ENCODE measurements at places on chromosomes 3 and 15.

DNA sequence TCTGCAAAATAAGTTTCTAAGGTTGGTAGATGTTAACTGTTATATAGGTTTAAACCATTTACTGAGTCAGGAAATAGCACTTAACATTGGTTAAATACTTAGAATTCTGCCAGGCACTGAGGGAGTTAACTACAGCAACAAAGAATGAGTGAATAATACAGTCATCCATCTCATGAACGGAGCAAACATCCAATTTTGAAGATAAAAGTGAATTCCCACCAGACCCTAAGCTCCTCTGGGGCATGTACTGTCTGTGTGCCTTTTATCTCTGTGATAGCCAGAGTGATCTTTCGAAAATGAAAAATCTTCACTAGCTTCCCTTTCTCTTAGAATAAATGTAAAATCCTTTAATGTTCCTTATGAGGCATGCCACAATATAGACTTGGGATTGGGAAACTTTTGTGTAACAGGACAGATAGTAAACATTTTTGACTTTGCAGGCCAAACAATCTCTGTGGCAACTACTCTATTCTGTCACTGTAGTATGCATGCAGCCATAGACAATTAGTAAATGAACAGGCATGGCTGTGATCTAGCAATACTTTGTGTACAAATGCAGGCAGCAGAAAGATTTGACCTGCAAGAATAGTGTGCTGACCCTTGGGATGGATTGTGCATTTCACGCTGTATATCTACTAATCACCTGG lies 294.5 kb upstream of the LMCD1 start:
- DNase-seq, result no peak

GRCh38 chr15:38670128-38671005 lies 105.8 kb upstream of the RASGRP1 start:
- DNase-seq, result no peak

DNA sequence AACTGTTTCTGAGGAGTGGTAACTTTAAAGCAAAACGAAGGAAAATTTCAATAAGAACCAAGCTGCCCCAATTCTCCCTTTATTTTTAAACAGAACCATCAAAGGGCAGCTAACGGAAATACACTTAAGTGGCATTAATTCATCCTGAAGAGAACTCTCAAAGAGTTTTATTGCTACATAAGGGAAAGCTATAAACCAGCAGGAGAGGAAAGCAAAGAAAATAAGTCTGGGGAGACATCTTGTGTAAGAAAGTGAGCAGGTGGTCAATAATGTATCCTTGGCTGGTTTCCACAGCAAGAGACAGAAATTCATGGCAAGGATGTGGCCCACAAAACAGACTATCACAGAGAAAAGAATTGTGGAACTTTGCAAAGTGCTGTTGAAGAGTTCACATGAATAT lies 40.0 kb upstream of the CMSS1 start:
- DNase-seq, result no peak

- DNase-seq, result no peak
Measured at GRCh38 chr3:39189959-39190269, 2.5 kb downstream of the XIRP1 start.

DNA sequence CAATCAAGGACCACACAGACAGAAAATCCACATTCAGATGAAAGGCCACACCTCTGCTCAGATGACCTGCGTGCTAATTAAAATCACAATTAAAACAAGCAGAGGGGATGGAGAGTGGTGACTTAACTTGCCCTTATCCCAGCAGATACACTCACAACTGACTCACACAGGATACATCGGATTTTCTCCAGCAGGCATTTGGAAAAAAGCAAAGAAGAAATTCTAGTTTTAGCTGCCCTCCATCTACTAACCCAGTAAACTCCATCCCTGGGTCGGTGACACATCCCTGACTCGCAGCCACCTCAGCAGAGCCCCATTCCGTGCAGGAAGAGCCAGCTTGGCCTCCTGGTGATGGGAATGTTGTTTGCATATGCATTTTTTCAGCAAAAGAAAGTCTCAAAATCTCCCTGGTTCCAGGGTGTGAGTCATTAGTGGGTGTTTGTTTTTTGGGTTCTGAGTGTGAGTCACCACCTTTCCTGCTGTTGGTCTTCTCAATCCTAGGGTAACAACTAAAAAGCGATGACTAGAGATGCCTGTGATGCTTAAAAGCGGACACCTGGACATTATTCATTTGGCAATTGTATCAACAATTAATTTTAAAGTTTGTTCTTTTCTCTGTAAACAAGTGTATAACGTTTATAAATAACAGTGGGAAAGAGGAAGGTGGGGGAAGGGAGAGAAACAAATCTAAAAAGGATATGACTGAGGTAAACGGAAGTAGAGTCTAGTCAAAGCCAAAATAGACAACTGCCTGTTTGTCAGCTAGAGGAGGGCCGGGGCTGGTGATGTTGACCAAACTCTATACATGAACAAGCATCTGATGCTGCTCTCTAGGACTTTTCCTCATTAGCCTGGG lies 49.8 kb upstream of the SLC4A7 start:
- peak; percentile 98 for DNase-seq

DNA sequence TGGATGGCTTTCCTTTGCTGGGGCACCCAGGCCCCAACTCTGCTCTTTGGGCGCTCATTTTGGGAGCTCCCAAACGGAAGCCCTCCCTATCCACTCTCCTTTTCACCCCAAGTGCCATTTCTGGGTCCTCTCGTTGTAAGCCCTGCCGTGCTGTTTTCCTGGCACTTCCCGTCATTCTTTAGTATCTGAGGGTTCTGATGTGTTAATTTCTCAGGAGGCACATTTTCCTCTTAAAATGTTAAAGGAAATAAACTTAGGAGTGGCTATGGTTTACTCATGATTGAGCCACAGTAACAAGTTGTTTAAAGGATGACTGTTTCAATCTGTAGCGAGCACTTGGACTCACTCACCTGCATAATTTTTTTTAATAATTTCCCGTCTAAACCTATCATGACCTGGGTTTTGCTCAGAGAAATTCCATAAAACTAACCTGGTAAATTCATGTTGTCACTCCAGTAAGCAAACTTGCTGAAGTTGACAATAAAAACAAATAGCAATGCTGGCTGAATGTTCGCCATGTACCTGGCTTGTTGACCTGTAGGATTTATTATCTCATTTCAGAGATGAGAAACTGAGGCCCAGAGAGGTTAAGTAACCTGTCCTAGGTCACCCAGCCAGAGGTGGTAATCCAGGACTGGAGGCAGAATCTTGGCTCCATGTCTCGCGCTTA lies 10.6 kb downstream of the ALDH1A3 start:
- no peak for DNase-seq

DNA sequence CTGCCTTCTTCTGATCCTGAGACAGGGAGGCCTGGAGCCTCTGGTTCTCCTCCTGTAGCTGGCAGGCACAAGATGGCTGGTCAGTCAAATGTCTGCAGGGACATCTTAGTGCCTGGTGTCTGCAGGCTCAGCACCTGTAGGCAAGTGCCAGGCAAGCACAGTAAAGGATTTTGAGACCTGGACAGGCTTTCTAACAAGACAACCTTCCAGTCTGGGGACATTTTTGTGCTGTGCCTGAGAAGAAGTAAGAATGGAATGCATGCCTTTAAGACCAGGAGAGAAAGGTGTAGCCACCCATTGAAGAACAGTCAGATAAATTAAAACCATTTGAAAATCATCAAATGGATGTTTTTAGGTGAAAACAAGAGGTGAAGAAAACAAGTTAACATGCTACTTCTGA lies 31.2 kb downstream of the DZIP1L start:
- DNase-seq, result no peak

DNA sequence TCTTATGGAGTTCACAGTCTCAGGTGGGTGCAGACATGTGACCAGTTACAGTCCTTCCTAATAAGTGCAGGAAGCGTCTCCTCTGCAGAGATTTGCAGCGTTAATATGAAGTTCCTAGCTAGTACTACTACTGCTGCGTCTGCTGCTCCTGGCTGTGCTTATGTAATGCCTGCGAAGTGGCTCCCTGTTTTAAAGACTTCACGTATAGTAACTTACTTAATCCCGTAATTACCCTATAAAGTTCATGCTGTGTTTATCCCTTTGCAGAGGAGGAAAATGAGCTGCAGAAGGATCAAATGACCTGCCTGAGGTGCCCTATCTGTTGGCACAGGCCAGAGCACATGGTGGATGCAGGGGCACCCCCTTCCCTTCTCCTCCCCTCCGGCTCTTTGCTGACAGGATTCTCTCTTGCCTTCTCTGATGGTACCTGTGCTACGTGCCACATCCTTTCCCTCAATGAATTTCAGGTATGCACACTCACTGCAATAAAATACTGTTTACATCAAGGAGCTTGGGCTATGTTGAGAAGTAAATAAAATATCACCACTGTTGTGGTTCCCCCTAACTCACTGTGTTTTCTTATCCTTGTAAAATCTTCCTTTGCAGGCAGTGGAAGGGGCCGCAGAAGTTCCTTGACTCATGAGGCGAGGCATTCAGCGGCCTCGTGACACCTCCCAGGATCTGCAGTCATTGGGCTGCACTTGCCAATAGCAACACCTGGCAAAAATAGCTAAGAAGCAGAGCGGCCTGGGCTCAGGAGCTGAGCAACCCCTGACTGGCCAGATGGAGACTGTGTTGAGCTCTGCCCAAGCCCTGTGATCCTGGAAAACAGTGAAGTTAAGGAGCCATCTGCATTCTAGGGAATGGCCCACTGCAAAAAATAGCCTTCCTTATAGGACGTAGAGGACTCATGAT lies 188.9 kb upstream of the ATP10A start:
- DNase-seq, result no peak

GRCh38 chr3:138011722-138012121 lies 1.8 kb downstream of the CLDN18 start:
- DNase-seq, result no peak

DNA sequence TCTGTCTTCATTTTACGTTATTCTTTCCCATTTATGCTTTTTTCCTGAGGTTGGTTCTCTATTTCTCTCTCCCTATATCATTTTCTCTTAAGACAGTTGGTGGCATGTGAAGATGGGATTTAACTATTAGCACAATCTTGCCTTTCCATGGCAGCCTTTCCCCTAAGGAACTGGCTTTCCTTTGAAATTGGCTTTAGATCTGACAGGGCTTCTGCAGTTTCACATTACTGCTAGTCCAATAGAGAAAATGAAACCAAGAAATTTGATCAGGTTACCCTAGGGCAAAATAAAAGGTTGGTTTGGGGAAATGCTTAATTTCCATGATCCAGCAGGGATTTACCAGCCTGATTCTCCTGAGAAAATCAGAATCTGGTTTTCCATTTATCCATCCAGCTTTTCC lies 22.7 kb upstream of the CHL1 start:
- no peak for DNase-seq

All from AG09309 (cell line).